ENCODE measurements at places on chromosomes 7 and 10.

- no peak for DNase-seq
Observed at GRCh38 chr10:24463611-24464426, 254.9 kb downstream of the KIAA1217 start.

GRCh38 chr10:1127629-1128028 is 71.4 kb downstream of the WDR37 start:
- DNase-seq = no peak

DNA sequence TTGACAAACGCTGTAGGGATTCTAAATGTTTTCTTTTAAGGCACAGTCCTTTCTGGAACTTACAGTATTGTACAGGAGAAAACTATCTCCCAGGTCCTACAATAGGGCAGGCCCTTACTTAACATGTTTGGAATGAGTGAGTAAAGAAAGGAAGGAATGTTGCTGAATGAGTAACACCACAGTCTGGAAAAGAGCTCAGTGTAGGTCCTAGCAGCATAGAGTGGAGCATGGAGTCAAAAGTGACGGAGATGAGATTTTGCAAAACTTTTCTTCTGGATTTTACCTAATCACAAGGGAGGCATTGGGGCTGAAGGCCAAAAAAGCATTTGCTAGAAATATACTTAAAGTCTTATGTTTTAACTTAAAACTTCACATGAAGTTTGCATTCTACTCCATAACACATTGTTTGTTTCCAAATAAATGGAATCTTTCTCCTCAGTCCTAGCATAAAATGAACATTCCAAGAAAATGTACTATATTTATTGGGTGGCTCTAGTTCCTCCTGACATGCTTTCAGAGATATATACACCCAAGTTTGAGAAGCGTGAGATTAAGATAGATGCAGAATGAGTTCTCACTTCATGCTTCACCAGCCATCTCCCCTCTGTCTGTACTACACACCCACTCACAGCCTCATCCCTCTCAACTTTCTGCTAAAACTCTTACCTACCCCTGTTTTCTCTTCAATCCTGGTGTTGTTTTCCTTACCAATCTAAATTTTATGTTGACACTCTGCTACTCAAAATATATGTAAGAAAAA is 20.2 kb upstream of the ADD3 start:
- no peak for DNase-seq

DNA sequence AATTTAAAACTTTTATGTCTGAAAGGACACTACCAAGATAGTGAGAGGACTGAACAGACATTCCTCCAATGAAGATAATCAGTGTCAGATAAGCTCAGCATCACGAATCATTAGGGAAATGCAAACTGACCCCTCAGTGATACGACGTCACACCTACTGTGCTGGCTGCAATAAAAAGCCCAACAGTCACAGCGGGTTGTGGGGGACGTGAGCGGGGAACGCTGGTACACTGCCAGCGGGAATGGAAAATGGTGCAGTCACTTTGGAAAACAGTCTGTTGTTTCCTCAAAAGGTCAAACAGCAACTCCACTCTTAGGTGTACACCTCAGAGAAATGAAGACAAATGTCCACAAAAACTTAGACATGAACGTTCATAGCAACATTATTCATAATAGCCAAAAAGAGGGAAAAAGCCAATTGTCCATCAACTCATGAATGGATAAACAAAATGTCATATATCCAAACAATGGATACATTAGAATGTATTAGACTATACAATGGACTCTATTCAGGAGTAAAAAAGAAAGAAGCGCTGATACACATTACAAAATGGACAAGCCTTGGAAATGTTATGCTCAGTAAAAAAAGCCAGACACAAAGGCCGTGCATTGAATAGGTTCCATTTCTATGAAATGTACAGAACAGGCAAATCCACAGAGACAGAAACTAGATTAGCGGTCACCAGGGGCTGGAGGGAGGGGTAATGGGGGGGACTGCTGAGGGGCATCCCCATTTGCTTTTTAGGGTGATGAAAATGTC is 2.4 kb upstream of the ECHS1 start:
- DNase-seq = no peak

DNA sequence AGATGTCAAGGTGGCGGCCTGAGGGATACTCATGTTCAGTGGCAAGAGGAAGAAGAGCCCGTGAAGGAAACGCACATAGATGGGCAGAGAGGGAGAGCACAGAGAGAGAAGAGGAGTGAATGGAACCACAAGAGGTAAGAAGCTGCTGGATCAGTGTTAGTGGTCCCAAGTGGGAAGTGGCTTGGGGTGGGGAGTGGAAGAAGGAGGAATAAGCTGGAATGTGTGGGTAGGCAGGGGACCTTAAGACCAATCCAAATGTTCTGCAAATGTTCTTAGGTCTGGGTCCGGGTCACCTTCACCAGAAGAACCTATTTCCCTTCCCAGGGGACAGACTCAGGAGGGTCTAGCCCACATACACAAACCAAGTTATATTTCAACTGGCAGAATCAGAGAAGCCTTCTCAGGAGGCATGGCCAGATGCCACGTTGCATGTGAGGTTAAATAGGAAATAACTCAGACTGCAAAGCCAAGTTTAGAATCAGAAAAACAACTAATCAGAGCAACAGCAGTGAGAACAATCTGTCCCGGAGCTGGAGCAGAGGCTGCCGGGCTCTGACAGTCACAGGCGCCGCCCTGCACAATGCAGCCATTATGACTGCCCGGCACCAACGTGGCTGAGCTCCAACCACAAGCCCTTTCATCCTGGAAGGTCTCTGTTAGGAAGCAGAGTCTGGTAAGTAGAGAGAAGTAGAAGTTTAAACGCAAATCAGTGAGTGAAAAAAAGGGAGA is 78.6 kb upstream of the ARMC3 start:
- peak; percentile 39 for DNase-seq

DNA sequence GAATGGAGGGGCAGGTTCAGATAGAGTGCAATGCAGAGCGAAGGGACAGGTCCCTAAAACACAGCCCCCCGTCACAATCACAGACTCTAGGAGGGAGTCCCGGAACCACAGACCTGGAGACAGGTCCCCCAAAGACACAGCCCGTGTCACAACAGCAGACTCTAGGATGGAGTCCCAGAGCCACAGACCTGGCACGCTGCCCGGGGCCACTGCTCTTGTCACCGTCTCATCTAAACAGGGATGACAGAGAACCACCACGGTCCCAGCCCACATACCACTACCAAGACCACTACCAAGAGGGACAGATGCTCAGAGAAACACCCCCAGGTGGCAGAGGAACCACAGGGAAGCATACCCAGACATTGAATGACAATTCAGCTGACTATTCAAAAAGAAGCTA is 183.9 kb downstream of the TCERG1L start:
- DNase-seq = no peak

- peak; percentile 38 for DNase-seq
Observed at GRCh38 chr7:78284945-78285344, 486.4 kb downstream of the PHTF2 start.

GRCh38 chr10:85400981-85401695 is 965.5 kb downstream of the GRID1 start:
- no peak for DNase-seq

GRCh38 chr7:122726881-122727280 is 24.2 kb upstream of the RNF148 start:
- DNase-seq = peak; percentile 76
